ENCODE measurements at places on chromosomes 4 and X. TPM values are rescaled to one million over a fixed set of nuclear protein-coding genes. Genes with fewer than 3 reads are reported as not detected.

GRCh38 chr4:183403961-183404360, 40.5 kb upstream of the CDKN2AIP start:
- H3K27me3 ChIP-seq, result peaks cover 21% of the 10 kb centered on the region
- DNase-seq, result no peak
- H3K4me3 ChIP-seq, result no peak overlapping the region
- H3K4me1 ChIP-seq, result peaks cover 17% of the 10 kb centered on the region

- no peak for DNase-seq
- no peaks in the 10 kb centered on the region for H3K27me3 ChIP-seq
- no peaks in the 10 kb centered on the region for H3K36me3 ChIP-seq
- H3K4me1 ChIP-seq, result no peaks in the 10 kb centered on the region
Measured at GRCh38 chrX:34557733-34558132, 99.4 kb downstream of the TMEM47 start.

GRCh38 chrX:153669174-153669890, 4.3 kb downstream of the PNCK start:
- H3K4me1 ChIP-seq, result peaks cover 50% of the 10 kb centered on the region
- DNase-seq, result no peak
- no peak overlapping the region for H3K4me3 ChIP-seq
- no peaks in the 10 kb centered on the region for H3K36me3 ChIP-seq

DNA sequence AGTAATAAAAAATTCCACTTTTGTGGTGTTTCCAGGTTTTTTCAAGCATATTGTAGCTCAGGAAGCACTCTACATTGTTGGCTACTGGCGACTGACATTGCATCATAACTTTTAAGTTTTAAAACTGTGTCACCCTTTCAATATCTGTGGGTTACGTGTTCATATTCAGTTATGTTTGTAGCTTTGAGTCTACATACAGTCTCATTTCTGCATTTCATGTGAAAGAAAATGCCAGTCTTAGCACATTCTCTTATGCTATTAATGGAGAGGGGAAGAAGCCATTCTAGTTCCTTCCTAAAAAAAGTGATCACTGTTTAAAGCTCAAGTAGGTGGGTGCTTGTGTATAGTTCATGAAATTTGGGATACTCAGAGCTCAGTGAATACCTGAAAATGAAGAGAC, 38.1 kb downstream of the DIAPH2 start:
- no peak overlapping the region for H3K27ac ChIP-seq
- H3K27me3 ChIP-seq, result no peaks in the 10 kb centered on the region
- H3K4me1 ChIP-seq, result peaks cover 19% of the 10 kb centered on the region

GRCh38 chrX:7091923-7092322, 55.6 kb upstream of the STS start:
- H3K4me3 ChIP-seq, result no peak overlapping the region
- no peaks in the 10 kb centered on the region for H3K27me3 ChIP-seq
- H3K4me1 ChIP-seq, result peaks cover 12% of the 10 kb centered on the region
- H3K27ac ChIP-seq, result no peak overlapping the region

- no peaks in the 10 kb centered on the region for H3K4me1 ChIP-seq
- no peaks in the 10 kb centered on the region for H3K36me3 ChIP-seq
Measured at GRCh38 chrX:75957107-75957610, 172.1 kb upstream of the MAGEE2 start.

- no peaks in the 10 kb centered on the region for H3K27me3 ChIP-seq
- H3K4me1 ChIP-seq, result peaks cover 51% of the 10 kb centered on the region
- no peak overlapping the region for H3K4me3 ChIP-seq
- no peaks in the 10 kb centered on the region for H3K36me3 ChIP-seq
- peak; percentile 84 for DNase-seq
Measured at GRCh38 chrX:153882086-153882498, 3.9 kb downstream of the L1CAM start.

DNA sequence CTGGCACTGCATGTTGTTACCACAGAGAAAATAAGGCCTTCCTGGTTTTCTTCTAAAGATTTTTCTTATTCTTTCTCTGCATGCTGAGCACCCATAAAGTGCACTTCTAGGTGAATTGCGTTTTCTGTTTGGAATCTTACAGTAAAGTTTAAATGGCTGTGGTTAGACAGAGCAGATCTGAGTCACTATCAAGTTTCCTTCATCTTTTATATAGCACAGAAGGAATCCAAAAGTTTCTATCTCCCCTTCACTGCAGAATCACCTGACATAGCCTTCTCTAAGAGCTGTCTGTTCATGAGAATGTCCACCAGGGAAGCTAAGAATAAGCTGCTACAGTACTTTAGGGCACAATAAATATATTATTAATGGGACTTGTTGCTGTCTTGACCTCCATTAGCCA, 455.5 kb upstream of the FAM241A start:
- no peak for DNase-seq
- no peak overlapping the region for H3K4me3 ChIP-seq
- H3K27me3 ChIP-seq, result no peaks in the 10 kb centered on the region
- no peak overlapping the region for H3K27ac ChIP-seq
- H3K4me1 ChIP-seq, result no peaks in the 10 kb centered on the region

DNA sequence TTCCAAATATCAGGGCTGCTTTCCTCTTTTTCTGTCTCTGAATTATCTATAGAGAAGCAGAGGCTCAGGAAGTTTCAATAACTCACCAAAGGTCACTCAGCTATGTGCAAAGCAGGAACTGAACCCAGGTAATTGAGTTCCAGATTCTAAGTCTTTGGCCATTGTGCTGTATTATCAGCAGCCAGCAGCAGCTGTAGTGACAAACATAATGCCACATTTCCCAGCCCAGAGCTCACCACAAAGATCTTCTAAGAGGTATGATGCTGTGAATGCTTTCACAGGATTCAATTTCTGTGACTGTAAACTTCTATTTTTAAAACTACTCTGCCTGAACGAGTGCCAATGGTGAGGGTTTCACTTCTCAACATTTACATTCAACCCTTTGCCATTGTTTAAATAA, 56.4 kb downstream of the SPOCK3 start:
- H3K27me3 ChIP-seq, result no peaks in the 10 kb centered on the region
- no peak overlapping the region for H3K4me3 ChIP-seq
- no peak for DNase-seq
- H3K4me1 ChIP-seq, result peaks cover 23% of the 10 kb centered on the region

DNA sequence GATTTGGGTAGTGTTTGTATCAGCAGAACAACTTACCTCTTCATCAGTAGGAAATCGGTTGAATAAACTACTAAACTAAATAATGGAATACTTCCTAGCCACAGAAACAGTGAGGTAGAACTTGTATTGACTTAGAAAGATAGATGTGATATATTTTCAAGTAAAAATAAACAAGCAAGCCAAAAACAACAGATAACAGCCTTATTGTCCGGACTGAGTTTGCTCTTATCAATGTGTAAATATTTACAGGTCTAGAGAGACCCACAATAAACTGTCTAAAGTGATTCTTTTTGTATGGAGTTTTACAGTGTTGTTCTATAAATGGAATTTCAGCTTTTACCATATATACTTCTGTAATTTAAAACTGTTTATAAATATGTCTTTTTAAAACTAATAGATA, 721.8 kb downstream of the ADGRL3 start:
- DNase-seq, result peak; percentile 3
- H3K4me3 ChIP-seq, result no peak overlapping the region
- no peaks in the 10 kb centered on the region for H3K4me1 ChIP-seq
- H3K27me3 ChIP-seq, result no peaks in the 10 kb centered on the region
- no peak overlapping the region for H3K27ac ChIP-seq

GRCh38 chrX:17336377-17336776, 38.6 kb upstream of the NHS start:
- H3K4me1 ChIP-seq, result no peaks in the 10 kb centered on the region
- DNase-seq, result no peak
- H3K4me3 ChIP-seq, result no peak overlapping the region
- no peaks in the 10 kb centered on the region for H3K27me3 ChIP-seq
- H3K27ac ChIP-seq, result no peak overlapping the region

- no peak overlapping the region for H3K4me3 ChIP-seq
- no peaks in the 10 kb centered on the region for H3K27me3 ChIP-seq
- peaks cover 12% of the 10 kb centered on the region for H3K4me1 ChIP-seq
- H3K27ac ChIP-seq, result no peak overlapping the region
- no peaks in the 10 kb centered on the region for H3K36me3 ChIP-seq
Measured at GRCh38 chr4:100828364-100828763, 310.5 kb upstream of the EMCN start.

- DNase-seq, result no peak
- no peak overlapping the region for H3K27ac ChIP-seq
- no peaks in the 10 kb centered on the region for H3K27me3 ChIP-seq
- H3K4me3 ChIP-seq, result no peak overlapping the region
- H3K4me1 ChIP-seq, result no peaks in the 10 kb centered on the region
- no peaks in the 10 kb centered on the region for H3K36me3 ChIP-seq
Measured at GRCh38 chr4:156295676-156296195, 342.1 kb upstream of the CTSO start.

- no peaks in the 10 kb centered on the region for H3K27me3 ChIP-seq
- H3K36me3 ChIP-seq, result no peaks in the 10 kb centered on the region
- no peak overlapping the region for H3K27ac ChIP-seq
- H3K4me1 ChIP-seq, result no peaks in the 10 kb centered on the region
- no peak for DNase-seq
- H3K4me3 ChIP-seq, result peak overlapping the region; percentile 40
Measured at GRCh38 chrX:55908661-55909212, 191.2 kb downstream of the RRAGB start.

DNA sequence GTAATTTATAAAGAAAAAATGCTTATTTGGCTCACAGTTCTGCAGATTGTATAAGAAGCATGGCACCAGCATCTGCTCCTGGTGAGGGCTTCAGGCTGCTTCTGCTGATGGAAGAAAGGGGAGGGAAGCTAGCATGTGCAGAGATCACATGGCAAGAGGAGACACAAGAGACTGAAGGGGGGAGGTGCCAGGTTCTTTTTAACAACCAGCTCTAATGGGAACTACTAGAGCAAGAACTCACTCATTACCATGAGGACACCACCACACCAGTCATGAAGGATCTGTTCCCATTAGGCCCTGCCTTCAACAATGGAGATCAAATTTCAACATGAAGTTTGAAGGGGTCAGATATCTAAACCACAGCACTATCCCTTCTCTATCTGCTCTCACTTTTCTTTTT, 9.4 kb upstream of the COPS4 start:
- no peak overlapping the region for H3K27ac ChIP-seq
- no peaks in the 10 kb centered on the region for H3K36me3 ChIP-seq
- H3K4me3 ChIP-seq, result no peak overlapping the region
- H3K27me3 ChIP-seq, result no peaks in the 10 kb centered on the region

- 0 out of 3 replicates have a peak, but pooled peaks cover 14% of the 10 kb centered on the region for H3K36me3 ChIP-seq
- H3K4me1 ChIP-seq, result no peaks in the 10 kb centered on the region
- H3K27me3 ChIP-seq, result no peaks in the 10 kb centered on the region
- H3K4me3 ChIP-seq, result no peak overlapping the region
- no peak overlapping the region for H3K27ac ChIP-seq
Measured at GRCh38 chr4:40150932-40151331, 45.9 kb upstream of the RHOH start.

DNA sequence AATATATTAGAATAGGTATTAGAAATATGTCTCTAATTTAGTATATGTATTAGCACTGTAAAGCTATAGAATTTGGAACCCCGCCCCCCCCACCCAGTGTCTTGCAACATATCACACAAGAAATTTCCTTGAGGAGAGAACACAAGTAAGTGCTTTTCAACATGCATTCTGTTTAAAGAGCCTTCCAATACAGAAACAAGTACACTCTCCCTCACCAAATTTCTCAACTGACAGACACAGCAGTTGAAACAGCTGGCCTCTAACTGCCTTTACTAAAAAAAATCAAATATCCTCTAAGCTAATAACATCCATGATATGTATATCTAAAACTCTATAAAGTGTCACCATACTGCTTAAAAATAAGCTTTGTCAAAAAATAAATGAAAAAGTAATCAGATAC, 12.4 kb downstream of the CAMK2D start:
- no peak overlapping the region for H3K4me3 ChIP-seq
- no peak overlapping the region for H3K27ac ChIP-seq
- no peaks in the 10 kb centered on the region for H3K36me3 ChIP-seq
- peaks cover 22% of the 10 kb centered on the region for H3K4me1 ChIP-seq

DNA sequence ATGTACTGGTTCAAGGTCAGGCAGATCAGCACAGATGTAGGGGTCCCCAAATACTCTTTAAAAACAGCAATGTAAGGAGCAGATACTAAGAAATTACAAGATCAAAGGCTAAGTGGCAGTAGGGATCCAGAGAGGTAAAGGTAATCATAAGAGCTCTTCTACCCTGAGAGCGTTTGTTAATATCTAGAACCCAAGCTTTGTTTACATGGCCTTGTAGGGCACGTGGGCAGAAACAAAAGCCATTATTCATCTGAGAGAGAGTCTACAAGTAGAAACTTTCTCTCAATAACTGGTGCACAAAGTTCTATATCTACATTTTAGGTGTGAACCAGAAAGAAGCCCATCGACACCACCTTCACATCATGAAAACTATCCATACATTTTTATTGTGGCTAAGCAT, 225.6 kb upstream of the PCDH10 start:
- H3K27ac ChIP-seq, result no peak overlapping the region
- no peaks in the 10 kb centered on the region for H3K27me3 ChIP-seq
- no peak for DNase-seq
- no peak overlapping the region for H3K4me3 ChIP-seq

DNA sequence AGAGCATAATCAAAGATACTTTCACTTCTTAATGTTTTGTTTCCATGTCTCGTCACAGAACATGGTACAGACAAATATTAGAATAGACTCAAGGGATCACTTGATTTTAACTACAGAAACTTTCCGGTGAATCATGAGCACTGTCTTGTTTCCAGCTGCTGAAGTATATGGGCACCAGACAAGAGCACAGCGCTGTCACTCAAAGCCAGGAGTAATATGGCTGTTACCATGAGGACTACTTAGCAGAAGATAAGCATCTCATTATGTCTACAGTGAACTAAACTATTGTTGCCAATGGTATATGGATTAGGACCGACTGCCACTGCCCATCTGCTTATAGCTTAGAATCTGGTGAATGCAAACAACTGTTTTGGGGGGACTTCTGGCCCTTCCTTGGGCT, 34.3 kb downstream of the MECP2 start:
- H3K27ac ChIP-seq, result no peak overlapping the region
- no peak for DNase-seq
- no peaks in the 10 kb centered on the region for H3K27me3 ChIP-seq
- peaks cover 2% of the 10 kb centered on the region for H3K36me3 ChIP-seq
- peaks cover 22% of the 10 kb centered on the region for H3K4me1 ChIP-seq

GRCh38 chr4:7924570-7924969, 15.1 kb downstream of the AFAP1 start:
- H3K27ac ChIP-seq, result peak overlapping the region; percentile 46

DNA sequence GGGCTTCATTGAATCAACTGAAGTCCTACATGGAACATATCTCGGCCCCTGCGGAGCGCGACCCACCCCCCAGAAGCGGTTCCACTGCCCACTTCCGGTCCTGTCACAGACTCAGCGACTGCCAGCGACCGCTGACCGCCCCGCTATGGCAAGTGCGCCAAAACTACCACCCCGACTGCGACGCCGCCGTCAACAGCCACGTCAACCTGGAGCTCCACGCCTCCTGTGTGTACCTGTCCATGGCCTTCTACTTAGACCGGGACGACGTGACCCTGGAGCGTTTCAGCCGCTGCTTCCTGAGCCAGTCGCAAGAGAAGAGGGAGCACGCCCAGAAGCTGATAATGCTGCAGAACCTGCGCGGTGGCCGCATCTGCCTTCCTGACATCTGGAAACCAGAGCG, 14.8 kb upstream of the FAM47A start:
- H3K27ac ChIP-seq, result no peak overlapping the region
- no peaks in the 10 kb centered on the region for H3K36me3 ChIP-seq
- H3K4me1 ChIP-seq, result no peaks in the 10 kb centered on the region

Gene CSN1S1
- total RNA-seq, result not detected

Gene SPIN2A
- 0.60 TPM for total RNA-seq

Gene MXRA5
- not detected for total RNA-seq

Gene F8A2
- not detected for total RNA-seq

Gene MTTP
- total RNA-seq, result 102 TPM

Gene CDS1
- 2.1 TPM for total RNA-seq

Gene TMSB15B
- not detected for total RNA-seq

Gene PFKFB1
- 1.7 TPM for total RNA-seq

Gene FOXR2
- not detected for total RNA-seq

Gene UGT2B17
- total RNA-seq, result not detected

Gene MAGEC3
- not detected for total RNA-seq

Data from HepG2 (cell line).